ENCODE measurements at places on chromosomes 6 and 20. TPM values are rescaled to one million over a fixed set of nuclear protein-coding genes. Genes with fewer than 3 reads are reported as not detected.

Gene FAM209A
- total RNA-seq, result not detected

Gene KCNQ5
- 5.0 TPM for total RNA-seq

Gene SLC22A2
- 0.23 TPM for total RNA-seq

Gene TFAP2D
- not detected for total RNA-seq

Gene MYL9
- 35.2 TPM for total RNA-seq

Data from smooth muscle cell of the umbilical artery (primary cell).